ENCODE measurements at places on chromosomes 6 and 20.

DNA sequence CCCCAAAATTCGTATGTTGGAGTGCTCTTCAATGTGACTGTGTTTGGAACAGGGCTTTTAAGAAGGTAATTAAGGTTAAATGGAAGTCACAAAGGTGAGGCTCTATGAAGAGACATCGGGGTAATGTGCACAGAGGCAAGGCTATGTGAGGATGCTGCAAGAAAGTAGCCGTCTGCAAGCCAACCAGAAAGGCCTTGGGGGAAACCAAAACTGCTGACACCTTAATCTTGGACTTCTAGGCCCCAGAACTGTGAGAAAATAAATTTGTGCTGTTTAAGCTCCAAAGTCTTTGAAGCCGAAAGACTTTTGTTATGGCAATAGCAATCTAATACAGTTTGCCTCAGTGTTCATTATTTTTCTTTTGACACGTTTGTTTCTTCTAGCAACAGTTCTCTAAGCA is 2.4 kb upstream of the IRAK1BP1 start:
- DNase-seq: no peak

DNA sequence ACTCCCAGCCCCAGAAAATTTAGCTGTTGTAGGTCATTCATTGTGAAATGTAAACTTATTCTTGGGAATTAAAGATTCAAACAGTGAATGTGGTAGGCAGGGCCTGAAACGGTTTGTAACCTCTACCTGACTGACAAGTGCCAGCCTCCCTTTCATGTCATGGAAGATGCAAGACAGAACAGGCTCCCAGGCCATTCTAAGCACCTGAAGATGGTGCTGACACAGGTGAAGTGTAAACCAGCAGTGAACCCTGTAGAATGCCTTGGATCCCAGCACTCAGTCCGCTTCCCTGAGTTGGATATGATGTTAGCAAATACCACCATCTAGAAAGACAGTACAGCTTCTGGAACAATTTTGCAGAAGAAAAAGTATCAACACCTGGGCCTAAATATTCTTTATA is 19.3 kb downstream of the CYP24A1 start:
- DNase-seq: no peak

GRCh38 chr6:15538106-15538505 is 124.7 kb downstream of the DTNBP1 start:
- no peak for DNase-seq

DNA sequence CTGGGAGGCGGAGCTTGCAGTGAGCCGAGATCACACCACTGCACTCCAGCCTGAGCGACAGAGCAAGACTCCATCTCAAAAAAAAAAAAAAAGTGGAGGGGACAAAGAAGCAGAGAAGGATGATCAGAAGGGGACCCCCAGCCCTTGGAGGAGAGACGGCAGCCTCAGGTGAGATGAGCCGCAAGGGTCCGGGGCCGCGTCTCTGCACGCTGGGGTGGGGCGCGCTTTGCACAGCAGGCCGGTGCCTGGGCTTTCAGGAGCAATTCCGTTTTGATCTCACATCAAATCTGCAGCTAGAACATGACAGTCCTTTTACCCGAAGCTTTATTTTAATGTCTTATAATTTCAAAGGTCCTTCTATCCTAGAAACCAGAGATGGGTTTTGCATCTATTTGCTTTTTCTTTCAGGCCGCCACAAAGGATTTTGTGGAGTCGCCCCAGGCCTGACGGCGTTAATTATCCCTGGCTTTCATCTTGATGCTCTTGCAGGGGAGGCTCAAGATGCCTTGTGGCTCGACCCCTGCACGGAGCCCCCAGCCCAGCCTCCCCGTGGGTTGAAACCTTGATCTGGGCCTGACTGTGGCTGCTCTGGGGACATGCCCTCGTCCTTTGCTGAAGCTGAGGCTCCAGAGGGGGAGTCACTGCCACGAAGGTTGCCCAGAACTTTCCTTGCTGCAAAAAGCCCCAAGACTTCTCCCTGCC is 17.3 kb downstream of the HRH3 start:
- no peak for DNase-seq

- DNase-seq: no peak
These were observed 19.3 kb downstream of the RIPOR2 start for GRCh38 chr6:24916496-24916895.

GRCh38 chr20:38842026-38842425 is 36.5 kb downstream of the PPP1R16B start:
- no peak for DNase-seq

GRCh38 chr20:21173485-21173884 is 47.6 kb downstream of the KIZ start:
- DNase-seq: no peak

DNA sequence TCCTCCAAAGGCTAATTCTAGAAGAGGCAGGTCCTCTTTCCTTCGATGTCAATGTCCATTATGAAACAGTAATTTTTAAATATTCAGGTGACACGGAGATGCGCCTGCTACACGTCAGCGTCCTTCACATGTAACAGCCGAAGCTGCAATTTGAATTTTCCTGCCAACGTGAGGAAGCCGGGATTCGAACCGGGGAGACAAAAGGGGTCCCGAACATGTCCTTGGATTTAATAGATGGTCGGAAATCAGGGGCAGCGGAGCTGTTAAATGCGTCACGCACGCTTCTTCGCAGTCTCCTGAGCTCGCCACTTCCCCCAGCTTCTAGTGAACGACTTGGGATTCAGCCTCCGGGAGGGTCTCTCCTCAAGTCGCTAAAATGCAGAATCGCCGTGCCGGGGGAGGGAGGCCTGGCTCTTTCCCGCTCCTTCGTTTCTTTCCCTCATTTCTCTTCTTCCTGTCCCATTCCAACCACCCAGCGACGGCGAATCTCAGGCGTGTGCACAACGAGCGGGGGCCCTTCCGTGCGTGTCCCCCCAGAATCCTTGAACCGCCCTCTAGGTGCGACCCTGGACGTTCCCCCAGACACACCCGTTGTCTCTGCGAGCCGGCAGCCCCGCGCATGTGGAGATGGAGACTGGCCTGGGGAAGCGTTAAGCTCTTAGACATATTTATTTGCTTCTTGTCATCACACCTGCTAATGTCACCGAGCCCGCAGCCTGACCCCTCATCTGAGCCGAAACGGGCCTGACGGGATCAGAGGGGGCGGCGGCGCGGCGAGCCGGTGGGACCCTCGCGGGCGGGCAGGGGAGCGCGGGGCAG is 1.3 kb upstream of the FOXC1 start:
- peak; percentile 31 for DNase-seq

DNA sequence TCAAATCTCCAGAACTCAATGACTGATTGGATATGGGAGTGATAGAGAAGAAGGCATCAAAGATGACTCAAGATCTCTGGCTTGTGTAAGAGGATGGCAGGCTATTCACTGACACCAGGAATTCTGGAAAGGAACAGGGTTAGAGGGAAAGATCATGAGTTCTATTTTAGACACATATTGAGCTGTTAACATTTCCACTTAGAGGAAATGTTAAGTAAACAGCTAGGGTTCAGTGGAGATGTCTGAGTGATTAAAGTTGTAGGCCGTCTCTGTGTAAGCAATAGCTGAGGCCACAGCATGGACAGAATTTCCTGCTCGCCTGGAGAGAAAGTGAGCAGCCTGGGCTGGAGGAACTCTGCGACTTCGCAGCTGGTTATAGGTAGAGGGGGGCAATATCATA is 21.0 kb downstream of the ZC3H12D start:
- DNase-seq: no peak

GRCh38 chr6:138944412-138944811 is 43.6 kb downstream of the REPS1 start:
- DNase-seq: no peak

DNA sequence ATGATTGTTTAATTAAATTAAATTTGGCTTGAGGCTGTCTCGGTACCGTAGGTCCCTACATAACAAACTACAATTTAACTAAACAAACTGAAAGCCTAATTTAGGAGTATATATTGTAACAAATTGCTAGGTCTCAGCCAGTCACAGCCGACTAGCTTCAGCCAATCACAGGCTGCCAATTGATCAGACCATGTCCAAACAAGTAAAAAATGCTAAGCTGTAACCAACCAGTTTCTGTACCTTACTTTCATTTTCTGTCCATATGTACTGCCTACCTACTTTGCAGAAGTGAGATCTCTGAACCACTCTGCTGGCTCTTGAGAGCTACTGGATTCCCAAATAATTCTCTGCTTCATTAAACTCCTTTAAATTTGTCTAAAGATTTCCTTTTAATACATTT is 648.0 kb upstream of the GJE1 start:
- no peak for DNase-seq

GRCh38 chr6:53517021-53517420 is 27.9 kb downstream of the GCLC start:
- peak; percentile 31 for DNase-seq

- no peak for DNase-seq
These were observed 71.4 kb downstream of the DACT2 start for GRCh38 chr6:168248148-168248620.

DNA sequence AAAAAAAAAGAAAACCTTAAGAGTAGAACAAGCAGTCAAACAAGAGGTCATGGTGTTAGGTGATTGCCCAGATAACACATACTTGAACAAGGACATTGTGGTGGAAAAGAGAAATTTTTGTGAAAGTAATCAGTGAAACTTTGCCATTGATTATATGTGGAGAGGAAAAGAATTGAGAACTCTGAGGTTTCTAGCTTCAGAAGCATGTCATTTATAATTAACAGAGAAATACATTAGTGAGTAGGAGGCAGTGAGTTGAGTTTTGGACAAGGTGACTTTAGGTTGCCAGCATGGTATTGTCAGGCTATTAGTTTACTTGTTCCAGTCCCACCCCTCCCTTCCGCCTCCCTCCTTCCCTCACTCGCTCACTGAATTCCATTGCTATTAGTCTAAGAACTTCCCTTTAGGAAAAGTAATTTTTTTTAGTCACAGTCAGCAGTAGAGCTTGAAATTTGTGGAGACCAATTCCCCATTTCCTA is 17.2 kb downstream of the TAB2 start:
- DNase-seq: no peak

GRCh38 chr6:169156108-169156792 is 97.4 kb downstream of the THBS2 start:
- no peak for DNase-seq

DNA sequence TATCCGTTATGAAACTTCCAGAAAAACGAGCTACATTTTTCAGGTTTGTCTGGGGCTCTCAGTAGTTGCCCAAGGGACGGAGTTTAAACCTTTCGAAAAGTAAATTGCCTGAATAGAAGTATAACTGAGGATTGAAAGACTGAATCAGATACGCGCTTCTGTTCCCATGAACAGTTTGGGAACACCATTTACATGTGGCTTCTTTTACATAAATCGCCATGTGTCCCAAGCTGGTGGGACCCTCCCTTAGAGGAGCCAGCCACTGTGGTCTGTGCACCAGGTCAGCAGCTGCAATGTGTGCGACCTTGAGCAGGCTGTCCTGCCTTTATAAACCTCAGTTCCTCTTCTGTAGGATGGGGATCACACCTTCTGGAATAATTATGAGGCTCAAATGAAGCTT is 11.0 kb downstream of the ENTPD6 start:
- no peak for DNase-seq

GRCh38 chr6:8194490-8194889 is 92.1 kb upstream of the EEF1E1 start:
- DNase-seq: no peak

DNA sequence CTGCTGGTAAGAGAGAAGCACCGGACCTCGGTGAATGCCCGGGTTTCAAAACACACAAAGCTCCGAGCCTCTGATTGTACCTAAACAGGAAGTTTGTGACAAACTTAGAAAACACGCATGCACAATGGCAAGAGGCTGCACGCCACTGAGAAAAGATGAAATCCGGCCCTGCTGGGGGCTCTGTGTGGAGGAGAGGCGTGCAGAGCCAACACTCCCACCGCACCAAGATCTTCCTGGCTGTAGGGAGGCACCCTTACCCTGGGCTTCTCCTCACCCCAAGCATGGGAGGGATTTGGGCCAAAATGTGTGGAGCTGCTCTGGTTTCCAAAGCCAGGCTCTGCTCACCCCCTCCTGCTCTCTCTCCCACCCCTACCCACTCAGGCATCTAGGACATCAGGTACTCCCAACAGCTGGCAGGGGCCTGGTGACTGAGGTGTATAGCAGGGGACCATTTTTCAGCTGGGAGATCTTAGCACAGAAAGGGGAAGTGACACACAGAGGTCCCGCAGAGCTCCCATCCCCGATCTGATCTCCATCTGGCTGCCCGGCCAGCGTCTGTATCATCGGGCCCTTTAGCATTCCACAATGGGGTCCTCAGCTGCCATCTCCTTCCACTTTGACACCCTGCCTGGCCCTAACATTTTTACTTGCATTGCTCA is 84.2 kb downstream of the TRERF1 start:
- no peak for DNase-seq

DNA sequence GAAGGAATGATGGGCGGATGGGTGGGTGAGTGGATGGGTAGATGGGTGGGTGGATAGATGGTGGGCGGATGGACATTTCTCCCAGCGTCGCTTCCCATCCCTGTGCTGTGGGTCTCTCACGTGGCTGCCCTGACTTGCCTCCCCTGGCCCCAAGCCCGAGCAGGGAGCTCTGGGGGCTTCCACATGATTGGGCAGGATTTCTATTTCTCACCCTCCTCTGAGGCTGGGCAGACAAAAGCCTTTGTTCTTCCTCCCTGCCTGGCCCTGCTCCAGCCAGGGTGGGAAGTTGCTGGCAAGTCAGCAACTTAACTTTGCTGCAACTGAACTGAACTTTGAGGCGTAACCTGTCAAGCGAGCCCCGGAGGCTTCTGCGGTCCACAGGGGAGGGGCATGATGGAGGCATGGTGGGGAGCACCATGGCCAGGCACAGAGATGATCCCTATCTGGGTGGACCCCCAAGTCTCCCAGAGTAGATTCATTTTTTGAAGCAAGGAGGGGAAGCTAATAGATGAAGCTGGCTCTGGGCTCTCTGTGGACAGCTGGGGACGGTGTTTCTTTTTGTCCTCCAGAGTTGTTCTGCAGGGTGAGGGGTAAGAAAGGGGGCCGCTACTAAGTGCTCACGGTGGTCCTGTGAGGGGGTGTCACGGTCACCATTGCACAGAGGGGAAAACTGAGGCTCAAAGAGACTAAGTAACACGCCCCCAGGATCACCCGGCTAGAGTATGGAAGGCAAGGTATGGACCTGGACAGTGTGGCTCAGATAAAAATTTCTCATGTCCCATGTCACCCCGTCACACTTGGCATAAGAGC is 140.1 kb downstream of the CEBPB start:
- DNase-seq: no peak

- no peak for DNase-seq
These were observed 50.6 kb downstream of the RCAN2 start for GRCh38 chr6:46440641-46441040.

- DNase-seq: no peak
These were observed 136.1 kb downstream of the PDSS2 start for GRCh38 chr6:107323133-107323785.
